ENCODE measurements at places on chromosomes 6 and 20.

- no peak for DNase-seq
Measured at GRCh38 chr20:24755411-24755922, 193.6 kb upstream of the CST7 start.

- DNase-seq: no peak
Measured at GRCh38 chr6:75579951-75580350, 21.7 kb upstream of the SENP6 start.

- DNase-seq: no peak
Measured at GRCh38 chr20:36569847-36570429, 3.5 kb upstream of the TGIF2 start.

- no peak for DNase-seq
Measured at GRCh38 chr6:125107896-125108295, 45.7 kb upstream of the TPD52L1 start.
